ENCODE measurements at places on chromosomes 2 and 18.

GRCh38 chr2:172465417-172466334 is 38.3 kb downstream of the ITGA6 start:
- peak; percentile 80 for DNase-seq

GRCh38 chr2:88227446-88227845 is 57.3 kb downstream of the THNSL2 start:
- DNase-seq, result no peak

GRCh38 chr2:16482460-16482859 is 183.2 kb downstream of the CYRIA start:
- no peak for DNase-seq

- DNase-seq, result no peak
Observed at GRCh38 chr2:11169333-11169732, 14.1 kb downstream of the SLC66A3 start.

GRCh38 chr18:12282442-12283039 is 25.5 kb upstream of the TUBB6 start:
- no peak for DNase-seq

GRCh38 chr2:43160778-43161177 is 65.6 kb downstream of the ZFP36L2 start:
- no peak for DNase-seq

DNA sequence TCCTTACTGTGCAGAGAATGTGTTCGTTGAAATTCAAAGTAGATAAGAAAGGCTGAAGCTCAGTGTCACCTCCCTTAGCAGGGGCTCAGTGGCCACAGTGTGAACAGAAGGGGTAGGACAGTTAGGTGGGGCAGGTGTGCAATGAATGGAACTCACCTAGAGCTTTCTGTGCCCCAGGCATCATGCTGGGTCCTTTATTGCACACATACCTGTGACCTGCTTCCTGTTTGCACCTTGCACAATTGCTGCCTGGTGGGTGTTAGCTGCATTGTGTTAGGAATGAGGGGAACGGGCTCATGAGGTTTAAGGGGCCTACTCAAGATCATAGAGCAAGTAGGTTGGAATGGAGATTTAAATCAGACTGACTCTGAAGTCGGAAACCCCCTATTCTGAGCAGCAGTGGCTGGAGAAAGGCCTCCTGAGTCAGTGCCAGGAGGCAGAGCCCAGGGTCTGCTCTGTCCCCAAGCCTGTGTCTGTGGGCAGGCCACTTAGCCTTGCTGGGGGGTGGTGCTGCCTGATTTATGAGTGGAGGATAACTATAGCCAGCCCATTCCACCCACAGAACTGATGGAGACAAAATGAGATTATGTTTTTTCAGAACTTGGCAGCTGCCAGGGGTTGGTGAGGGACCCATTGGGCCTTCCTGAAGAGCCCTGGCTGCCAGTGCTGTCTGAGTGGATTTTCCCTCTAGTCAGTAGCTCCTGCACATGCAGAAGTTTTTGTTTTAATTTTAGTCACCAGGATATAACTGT is 76.2 kb downstream of the NPAS2 start:
- no peak for DNase-seq

DNA sequence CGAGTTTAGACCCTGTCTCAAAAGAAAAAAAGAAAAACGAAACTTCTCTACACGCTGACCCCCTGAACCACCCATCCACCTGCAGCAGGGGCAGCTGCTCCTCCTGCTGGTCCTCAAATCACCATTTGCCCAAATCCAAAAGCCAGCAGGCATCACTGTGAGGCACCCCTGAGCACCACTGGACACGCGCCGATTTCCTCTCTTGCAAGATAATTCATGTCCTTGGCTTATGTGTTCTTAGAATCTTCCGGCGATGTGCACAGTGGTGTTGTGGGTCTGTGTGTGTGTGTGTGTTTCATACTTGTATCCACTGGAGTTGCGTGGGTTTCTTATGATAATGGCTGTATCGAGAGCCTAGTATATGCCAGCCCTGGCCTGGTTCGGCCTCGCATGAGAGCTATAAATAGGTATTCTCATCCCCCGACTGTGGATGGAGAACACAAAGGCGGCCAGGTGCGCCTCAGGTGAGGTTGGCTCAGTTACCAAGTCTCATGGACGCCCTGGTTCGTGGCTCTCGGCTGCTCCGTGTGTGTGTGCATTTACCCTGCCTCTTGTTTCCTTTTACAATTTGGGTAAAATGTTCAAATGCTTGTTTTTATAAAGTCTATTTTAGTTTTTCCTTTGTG is 235.5 kb downstream of the HDAC4 start:
- DNase-seq, result no peak

DNA sequence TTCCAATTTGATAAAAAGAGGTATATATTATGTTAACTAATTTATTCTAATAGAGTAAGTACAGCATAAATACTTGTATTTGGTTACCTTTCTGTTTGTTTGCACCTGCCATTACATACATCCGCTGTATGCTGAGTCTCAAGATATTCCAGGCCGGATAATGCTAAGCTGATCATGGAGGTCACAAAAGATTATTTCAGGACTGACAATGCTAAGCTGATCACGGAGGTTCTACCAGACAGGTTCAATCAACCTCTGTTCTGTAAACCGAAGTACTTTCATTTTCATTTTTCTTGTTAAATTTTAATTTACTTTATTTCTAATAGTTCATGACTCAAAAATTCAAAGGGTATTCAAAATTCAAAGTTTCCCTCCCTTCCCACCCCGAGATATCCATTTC is 31.1 kb downstream of the PNO1 start:
- DNase-seq, result no peak

DNA sequence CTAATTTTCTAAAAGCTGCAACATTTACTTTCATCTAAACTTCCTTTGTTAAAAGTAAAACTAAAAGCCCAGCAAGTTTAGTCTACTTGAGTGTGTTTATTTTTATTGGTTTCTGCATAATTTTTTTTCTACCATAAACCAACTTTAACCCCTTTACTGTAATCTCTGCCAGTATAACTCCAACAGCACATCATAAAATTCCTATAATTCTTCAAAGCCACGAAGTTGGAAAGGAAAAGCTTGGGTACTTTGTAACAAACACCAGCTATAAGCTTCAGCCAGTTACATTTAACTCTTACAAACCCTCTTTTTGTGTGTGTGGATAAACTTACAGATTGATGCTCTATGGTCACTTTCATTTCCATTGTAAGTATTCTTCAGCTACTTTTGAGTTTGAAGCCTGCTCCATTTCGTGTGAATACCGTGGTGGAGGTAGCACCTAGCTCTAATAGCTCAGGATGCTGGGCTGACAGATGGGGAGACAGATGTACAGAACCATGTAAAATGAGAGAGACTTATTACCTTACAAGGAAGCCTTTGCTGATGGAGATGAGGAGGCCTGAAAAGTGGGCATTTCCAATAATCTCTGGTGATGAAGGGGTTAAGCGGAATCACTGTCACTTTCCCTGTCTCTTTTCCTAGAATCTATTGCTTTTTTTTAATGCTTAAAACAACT is 42.5 kb downstream of the ZEB2 start:
- no peak for DNase-seq

- DNase-seq, result no peak
Observed at GRCh38 chr2:48965204-48965603, 189.1 kb downstream of the FSHR start.

DNA sequence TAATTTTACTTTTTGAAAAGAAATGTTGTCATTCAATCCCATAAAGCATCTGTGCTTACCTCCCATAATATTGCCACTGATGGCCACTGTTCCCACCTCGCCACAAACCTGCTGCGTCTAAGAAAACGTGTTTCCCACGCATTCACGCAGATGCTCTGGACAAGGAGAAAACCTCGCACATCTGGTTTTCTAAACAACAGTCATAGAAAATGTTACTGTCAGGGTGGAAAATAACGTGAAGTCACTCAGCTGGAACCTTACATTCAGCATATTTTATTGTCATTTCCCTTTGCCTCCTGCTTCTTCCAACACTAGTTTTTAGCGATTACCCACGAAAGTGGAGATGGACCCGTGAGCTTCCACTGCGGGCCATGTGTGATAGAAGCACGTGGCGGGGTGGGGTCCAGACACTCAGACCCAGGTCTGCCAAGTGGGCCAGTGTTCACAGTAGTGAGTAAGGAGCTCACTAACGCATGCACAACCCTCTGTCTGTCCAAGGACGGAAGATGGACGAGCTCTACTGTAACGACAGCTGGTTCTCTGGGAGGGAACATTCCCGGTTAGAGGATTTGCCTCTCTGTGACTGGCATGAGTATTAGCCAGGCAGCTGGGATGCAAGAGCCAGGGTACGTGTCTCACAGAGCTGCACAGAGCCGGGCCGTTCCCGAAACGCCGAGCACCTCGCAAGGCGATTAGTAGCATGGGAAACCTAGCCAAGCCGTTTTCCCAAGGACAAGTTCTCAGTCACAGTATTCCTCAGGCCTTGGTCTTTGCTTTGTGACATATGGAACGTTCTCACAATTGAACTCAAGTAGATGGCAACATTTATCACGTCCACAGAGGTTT is 94.5 kb downstream of the MTCL1 start:
- no peak for DNase-seq

GRCh38 chr18:13077473-13077872 is 86.3 kb downstream of the CEP192 start:
- no peak for DNase-seq

DNA sequence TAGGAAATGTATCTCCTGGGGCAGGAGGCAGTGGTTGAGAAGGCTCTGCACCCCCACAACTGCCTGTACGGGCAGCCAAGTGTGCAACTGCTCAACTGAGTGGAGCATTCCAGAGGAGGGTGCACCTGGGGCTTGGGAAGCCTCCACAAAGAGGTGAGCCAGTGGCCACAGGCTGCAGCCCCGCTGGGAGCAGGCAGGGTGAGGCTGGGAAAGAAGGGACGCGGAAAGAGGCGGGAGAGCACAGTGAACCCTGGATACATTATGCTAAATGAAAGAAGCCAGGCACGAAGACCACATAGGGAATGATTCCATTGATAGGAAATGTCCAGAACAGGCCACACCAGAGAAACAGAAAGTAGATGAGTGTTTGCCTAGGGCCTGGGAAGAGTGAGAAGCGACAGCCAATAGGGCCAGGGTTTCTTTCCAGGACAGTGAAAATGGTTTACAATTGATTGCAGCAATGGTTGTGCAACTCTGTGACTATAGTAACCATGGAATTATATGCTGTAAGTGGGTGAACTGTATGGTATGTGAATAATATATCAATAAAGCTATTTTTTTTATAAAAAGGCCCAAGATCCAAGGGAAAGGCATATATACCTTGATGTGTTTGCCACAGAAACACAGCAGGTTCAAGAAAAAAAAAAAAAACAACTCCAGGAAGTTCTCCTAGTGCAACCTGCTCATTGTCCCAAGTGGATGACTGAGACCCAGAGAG is 82.4 kb downstream of the DDX1 start:
- no peak for DNase-seq

DNA sequence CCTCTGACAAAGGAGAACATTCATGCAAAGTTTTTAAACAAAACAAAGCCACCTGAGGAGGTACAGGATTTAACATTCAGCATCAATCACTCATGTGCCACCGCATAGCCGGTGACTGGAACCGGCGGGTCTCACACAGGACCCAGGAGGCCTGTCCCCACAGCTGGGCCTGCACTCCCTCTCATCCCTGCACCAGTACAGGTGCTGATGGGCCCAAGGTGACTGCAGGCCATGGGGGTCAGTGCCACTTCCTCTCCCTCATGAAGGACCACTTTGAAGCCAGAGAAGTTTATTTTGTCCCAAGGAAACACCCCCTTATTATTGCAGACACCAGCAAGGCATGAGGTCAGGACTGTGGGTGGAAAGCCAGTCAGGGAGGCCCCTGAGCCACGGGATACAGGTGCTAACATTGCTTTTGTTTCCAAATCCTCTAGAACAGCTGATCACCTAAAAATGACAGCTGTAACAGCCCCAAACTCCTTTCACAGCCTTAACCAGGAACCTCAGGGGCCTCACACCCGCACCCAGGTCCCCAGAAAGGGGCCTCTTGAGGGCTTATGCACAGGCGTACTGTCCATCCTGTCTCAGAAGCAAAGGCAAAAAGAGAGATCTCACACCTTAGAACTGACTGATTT is 14.0 kb downstream of the PARD6G start:
- no peak for DNase-seq

DNA sequence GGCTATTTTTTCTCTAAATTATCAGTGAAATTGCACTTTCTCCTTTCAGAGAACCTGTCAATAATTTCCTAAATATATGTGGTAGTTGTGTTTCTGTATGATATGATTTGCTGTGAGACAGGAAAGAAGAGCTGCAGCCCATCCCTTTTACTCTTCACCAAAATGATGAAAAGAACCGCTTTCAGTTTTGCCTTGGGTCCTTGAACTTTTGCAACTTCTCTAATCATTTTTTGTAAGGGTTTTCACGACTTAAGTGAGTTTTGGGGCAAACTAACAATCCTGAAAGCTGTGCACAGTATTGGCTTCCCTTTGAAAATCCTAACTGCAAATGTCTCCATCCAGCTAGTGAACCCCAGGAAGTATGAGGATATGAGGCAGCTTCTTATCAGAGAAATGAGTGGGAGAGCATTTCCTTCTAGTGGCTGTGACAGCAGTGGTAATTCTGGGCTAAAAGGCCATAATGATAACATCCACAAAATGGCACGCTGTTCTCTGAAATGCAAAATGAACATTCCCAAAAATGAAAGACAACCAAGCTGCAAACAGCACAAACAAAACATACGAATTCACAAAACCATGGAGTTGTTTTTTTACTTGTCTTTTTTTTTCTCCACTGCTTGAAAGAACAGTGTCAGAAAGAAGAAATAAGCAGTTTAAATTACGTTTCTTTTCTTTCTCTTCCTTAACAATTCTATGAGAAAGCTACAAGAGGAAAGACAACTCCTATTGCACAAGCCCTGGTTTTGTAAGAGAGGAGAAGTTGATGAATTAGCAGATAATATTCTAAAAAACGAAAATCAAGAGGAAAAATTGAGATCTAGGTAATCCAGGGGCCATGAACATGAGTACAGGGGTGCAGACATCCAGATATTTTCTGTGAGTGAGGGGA is 1291.6 kb upstream of the ZEB2 start:
- DNase-seq, result no peak

GRCh38 chr2:229118927-229119326 is 152.2 kb downstream of the PID1 start:
- DNase-seq, result no peak

DNA sequence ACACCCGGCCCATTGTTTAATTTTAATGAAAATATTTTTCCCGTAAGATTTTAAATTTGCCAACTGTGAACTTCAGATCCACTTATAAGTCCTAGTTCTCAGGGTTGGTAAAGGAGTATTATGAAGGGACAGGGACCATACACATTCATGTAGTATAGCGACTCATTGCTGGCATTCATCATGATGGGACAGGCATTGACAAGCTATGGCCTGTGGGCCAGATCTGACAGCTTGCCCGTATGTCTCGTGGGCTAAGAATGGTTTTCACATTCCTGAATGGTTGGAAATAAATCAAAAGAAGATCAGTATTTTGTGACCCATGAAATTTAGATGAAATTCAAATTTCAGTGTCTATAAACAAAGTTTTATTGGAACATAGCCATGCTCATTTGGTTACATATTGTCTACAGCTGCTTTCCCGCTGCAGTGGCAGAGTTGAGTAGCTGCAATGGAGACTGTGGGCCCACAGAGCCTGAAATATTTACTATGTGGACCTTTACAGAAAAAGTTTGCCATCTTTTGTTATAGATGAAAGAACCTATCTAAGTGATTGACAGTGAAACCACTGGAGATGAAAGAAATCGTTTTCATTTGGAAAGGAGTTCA is 4.1 kb downstream of the RAPGEF4 start:
- DNase-seq, result no peak

- no peak for DNase-seq
Observed at GRCh38 chr2:23687214-23687613, 239.7 kb downstream of the ATAD2B start.
